ENCODE measurements at places on chromosomes 12 and 14.

GRCh38 chr12:124573839-124574786, 6.7 kb upstream of the NCOR2 start:
- no peak for DNase-seq

- no peak for DNase-seq
These were observed 76.3 kb downstream of the PHLDA1 start for GRCh38 chr12:75955251-75955650.

- no peak for DNase-seq
These were observed 11.0 kb downstream of the TPH2 start for GRCh38 chr12:71949646-71950045.

GRCh38 chr14:49553106-49553505, 33.1 kb downstream of the RPS29 start:
- no peak for DNase-seq

- peak; percentile 65 for DNase-seq
These were observed 188.5 kb downstream of the ALX1 start for GRCh38 chr12:85468356-85469157.

DNA sequence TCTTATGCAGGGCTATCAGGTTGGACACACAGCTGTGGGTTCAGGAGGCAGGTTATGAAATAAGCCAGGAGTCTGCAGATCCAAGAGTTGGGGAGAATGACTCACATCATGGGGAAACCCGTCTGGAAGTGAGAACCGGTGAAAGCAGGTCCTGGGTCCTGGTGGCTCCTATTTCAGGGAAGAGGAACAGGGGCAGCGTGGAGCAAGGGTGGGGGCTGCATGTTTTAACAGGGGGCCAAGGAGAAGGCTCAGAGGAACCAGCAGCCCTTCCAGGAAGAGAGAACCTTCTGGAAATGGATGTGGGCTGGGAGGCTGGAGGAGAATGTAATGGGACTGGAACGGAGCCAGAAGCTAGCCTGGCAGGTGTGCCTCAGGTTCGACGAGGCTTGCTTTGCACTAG, 7.8 kb upstream of the KRT74 start:
- no peak for DNase-seq

GRCh38 chr14:68794130-68794850, 1.4 kb upstream of the ZFP36L1 start:
- peak; percentile 85 for DNase-seq

DNA sequence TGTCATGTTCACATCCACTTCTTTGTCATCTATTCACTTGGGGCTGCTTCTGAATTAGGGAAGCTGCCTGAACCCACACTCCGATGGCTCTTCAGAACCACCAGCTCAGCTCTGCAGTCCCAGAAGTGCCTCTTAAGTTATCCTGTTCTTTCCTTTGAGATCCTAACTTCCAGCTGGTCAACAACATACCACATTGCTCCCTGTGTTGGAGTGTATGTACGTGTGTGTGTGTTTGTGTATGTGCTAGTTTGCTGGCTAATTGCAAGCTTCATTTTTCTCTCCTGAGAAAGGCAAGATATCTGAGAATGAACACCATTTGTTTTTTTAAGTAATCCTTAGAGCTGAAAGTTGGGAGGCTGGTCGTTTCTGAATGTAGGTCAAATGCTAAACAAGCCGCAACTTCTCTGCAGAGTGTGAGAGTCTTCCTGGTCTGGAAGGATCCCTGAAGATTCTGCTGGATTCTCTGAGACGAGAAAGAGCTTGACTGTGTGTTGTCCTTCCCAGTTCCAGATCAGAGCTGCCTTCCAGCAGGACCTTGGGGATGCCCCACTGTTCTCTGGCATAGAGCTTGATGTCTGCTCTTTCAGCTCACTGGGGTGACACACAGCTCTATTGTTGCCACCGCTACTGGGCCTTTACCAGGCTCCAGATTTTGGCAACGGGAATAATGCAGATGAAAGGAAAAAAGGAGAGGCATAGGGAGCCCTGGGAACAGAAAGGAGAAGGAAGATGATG, 839 bp downstream of the GSG1 start:
- no peak for DNase-seq
